ENCODE measurements at places on chromosomes 5 and 9.

DNA sequence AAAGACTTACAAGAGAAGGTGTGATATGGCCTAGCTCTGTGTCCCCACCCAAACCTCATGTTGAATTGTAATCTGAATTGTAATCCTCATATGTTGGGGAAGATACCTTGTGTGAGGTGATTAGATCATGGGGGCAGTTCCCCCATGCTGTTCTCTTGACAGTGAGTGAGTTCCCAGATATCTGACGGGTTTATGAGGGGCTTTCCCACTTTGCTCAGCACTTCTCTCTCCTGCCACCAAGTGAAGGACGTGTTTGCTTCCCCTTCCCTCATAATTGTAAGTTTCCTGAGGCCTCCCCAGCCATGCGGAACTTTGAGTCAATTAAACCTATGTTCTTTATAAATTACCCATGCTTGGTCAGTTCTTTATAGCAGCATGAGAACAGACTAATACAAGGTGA, 49.0 kb downstream of the CDO1 start:
- peaks cover 6% of the 10 kb centered on the region for H3K4me1 ChIP-seq
- H3K36me3 ChIP-seq, result no peaks in the 10 kb centered on the region
- peaks cover 26% of the 10 kb centered on the region for H3K27me3 ChIP-seq
- DNase-seq, result no peak

DNA sequence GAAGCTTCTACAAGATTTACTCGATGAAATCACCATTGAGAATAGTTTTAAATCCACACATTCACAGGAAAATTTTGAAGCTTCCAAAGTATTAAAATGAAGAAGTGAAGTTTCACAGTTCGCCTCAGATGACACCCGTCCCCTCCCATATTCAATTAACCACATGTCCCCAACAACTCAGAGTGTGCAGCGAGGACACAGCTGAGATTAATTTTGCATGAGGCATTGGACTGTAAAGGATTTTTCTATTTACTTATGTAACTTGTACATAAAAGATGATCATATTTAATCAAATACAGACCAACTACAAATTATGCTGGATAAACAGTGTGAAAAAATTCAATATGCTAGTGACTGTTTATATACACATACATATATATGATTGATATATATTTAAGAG, 84.7 kb upstream of the OLFM1 start:
- no peaks in the 10 kb centered on the region for H3K4me1 ChIP-seq
- no peaks in the 10 kb centered on the region for H3K36me3 ChIP-seq
- no peak for DNase-seq

GRCh38 chr5:7894860-7895259, 25.9 kb downstream of the MTRR start:
- H3K27ac ChIP-seq, result peak overlapping the region; percentile 5
- H3K4me1 ChIP-seq, result peaks cover 11% of the 10 kb centered on the region
- no peaks in the 10 kb centered on the region for H3K27me3 ChIP-seq
- DNase-seq, result no peak
- no peak overlapping the region for H3K4me3 ChIP-seq

GRCh38 chr9:134657666-134658377, 16.2 kb downstream of the COL5A1 start:
- peaks cover 2% of the 10 kb centered on the region for H3K36me3 ChIP-seq
- H3K4me3 ChIP-seq, result no peak overlapping the region
- H3K4me1 ChIP-seq, result no peaks in the 10 kb centered on the region
- H3K27ac ChIP-seq, result no peak overlapping the region
- DNase-seq, result no peak

DNA sequence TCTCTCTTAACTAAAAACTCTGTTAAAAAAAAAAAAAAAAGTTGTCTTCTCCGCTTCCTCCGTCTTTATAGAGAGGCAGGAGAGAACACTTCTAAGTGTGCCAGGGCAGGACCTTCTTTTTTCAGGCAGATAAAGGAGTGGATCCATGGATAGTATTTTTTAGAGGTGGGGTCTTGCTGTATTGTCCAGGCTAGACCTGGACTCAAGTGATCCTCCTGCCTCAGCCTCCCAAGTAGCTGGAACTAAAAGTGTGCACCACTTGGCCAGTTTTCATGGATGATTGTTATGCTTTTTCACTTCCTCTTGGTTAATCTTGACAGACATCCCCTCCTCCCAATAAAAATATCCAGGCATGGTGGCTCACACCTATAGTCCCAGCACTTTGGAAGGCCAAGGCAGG, 20.0 kb upstream of the GNE start:
- no peak for DNase-seq
- H3K4me3 ChIP-seq, result no peak overlapping the region
- H3K4me1 ChIP-seq, result no peaks in the 10 kb centered on the region
- no peaks in the 10 kb centered on the region for H3K27me3 ChIP-seq
- H3K27ac ChIP-seq, result no peak overlapping the region

DNA sequence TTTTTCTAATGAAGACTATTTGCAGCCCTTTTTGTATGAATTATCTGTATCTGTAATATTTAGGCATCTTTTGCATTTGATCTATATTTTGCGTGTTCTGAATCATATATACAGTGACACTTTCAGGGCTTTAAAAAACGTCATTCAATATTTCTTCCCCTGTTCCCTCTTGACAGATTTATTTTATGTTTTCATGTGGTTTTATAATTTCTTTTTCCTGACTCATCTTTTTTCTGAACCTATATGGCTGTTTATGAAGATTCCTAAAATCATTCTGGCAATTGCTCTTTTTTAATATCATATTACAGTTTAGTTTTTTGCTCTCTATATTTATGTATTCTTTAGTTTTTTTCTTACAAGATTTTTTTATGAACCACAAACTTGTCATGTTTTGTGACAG, 67.6 kb downstream of the SMARCA2 start:
- H3K4me3 ChIP-seq, result no peak overlapping the region
- no peak for DNase-seq
- peaks cover 49% of the 10 kb centered on the region for H3K36me3 ChIP-seq
- H3K27me3 ChIP-seq, result no peaks in the 10 kb centered on the region
- no peak overlapping the region for H3K27ac ChIP-seq

DNA sequence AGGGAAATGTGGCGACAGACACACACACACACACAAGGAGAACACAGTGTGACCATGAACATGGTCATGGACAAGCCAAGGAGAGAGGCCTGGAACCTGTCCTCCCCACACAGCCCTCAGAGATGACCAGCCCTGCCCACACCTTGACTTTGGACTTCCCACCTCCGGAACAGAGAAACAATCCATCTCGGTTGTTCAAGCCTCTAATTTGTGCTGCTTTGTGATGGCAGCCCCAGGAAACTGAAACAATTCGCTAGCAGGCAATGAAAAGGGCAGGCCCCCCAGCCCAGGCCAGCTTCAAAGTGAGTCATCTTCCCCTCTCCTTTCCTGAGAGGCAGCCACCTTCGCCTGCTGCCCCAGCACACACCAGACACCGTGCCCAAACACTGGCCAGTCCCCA, 47.7 kb downstream of the NSUN2 start:
- peaks cover 31% of the 10 kb centered on the region for H3K27me3 ChIP-seq
- H3K36me3 ChIP-seq, result no peaks in the 10 kb centered on the region
- H3K27ac ChIP-seq, result no peak overlapping the region
- peaks cover 3% of the 10 kb centered on the region for H3K4me1 ChIP-seq

DNA sequence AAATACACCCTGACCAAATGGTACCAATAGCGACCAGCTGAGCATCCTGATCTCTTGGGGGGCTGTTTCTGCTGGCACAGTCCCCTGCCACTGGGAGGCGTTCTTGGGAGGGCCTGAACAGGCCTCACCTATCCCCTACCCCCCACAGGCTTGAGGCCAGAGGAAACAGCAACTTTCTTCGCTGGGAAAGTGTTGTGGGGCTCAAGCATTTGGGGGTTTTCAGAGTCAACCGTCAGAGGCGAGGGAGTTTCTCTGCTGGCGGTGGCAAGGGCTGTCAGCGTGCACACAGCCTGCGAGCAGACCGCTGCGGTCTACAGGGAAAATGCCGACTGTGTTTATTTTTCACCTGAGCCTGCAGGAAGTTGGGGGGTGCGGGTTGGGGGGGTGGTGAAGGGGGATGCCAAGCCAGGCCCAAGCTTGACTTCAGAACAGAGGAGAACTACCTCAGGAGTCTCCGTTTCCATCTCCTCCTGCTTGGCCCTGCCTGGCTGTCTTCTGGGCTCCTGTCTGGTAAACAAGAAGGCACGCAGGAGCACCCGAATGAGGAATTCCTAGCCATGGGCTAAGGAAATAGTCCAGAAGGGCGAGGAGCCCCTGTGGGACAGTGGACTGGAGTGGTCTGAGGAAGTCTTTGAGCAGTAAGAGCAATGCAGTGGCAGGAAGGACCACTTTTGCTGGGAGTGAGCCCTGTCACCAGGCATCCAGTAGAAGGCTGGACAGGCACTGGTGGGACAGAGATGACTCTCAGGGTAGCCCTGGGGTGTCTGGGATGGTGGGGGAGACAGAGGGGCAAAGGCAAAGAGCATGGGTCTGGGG, 18.1 kb downstream of the TCF7 start:
- H3K27me3 ChIP-seq, result no peaks in the 10 kb centered on the region
- H3K36me3 ChIP-seq, result peaks cover 41% of the 10 kb centered on the region
- peaks cover 97% of the 10 kb centered on the region for H3K4me1 ChIP-seq
- peak overlapping the region; percentile 82 for H3K27ac ChIP-seq
- peak; percentile 95 for DNase-seq

GRCh38 chr9:126367616-126368015, 41.0 kb downstream of the MVB12B start:
- H3K4me3 ChIP-seq, result no peak overlapping the region
- no peak overlapping the region for H3K27ac ChIP-seq
- no peaks in the 10 kb centered on the region for H3K27me3 ChIP-seq
- no peak for DNase-seq

GRCh38 chr9:19577411-19577810, 168.6 kb downstream of the ACER2 start:
- no peak overlapping the region for H3K4me3 ChIP-seq
- no peaks in the 10 kb centered on the region for H3K4me1 ChIP-seq
- no peaks in the 10 kb centered on the region for H3K36me3 ChIP-seq
- peaks cover 6% of the 10 kb centered on the region for H3K27me3 ChIP-seq
- no peak overlapping the region for H3K27ac ChIP-seq

DNA sequence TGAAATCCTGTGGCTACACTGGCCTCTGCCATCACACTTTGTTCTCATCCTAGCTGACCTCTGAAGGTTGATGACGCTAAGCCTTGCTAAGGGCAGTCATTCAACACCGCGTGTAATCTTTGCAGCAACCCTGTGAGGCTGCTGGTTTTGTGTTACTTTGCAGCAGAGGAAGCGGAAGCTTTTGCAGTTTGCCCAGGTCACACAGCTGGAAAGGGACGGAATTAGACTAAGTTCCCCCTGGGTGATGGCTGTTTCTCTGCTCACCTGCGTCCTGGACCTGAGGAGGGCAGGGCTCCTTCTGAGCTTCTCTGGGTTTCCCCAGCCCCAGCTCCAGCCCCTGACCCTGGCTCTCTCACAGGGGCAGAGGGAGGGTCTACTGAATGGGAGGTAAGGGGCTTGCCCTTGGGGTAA, 7.3 kb upstream of the SLC25A51 start:
- H3K36me3 ChIP-seq, result no peaks in the 10 kb centered on the region
- H3K27me3 ChIP-seq, result no peaks in the 10 kb centered on the region
- H3K4me3 ChIP-seq, result no peak overlapping the region
- H3K4me1 ChIP-seq, result no peaks in the 10 kb centered on the region

- H3K27me3 ChIP-seq, result peaks cover 7% of the 10 kb centered on the region
- H3K4me3 ChIP-seq, result no peak overlapping the region
- no peaks in the 10 kb centered on the region for H3K4me1 ChIP-seq
- no peaks in the 10 kb centered on the region for H3K36me3 ChIP-seq
Measured at GRCh38 chr5:34551911-34552433, 104.2 kb upstream of the RAI14 start.

GRCh38 chr5:176427971-176428370, 11.6 kb upstream of the CLTB start:
- H3K36me3 ChIP-seq, result no peaks in the 10 kb centered on the region
- no peak overlapping the region for H3K27ac ChIP-seq
- no peak overlapping the region for H3K4me3 ChIP-seq
- H3K4me1 ChIP-seq, result peaks cover 9% of the 10 kb centered on the region
- no peak for DNase-seq

DNA sequence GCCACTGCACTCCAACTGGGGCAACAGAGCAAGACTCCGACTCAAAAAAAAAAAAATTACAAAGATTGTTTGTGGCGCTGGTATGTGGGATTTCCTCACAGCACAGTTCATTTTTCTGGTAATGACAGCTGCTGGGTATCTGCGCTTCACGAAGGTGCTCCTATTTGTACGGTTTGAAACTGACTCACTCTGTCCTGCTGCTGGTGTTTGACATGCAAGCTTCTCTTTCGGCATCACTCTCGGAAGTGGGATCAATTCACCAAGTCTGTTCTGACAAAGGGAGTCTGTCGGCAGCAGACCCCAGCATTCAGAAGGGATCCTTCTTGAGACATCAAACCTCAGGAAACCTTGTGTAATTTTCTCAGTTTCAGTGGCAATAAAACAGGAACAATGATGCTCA, 26.3 kb downstream of the MAML1 start:
- no peak for DNase-seq
- H3K4me3 ChIP-seq, result no peak overlapping the region
- peaks cover 4% of the 10 kb centered on the region for H3K36me3 ChIP-seq
- peaks cover 61% of the 10 kb centered on the region for H3K4me1 ChIP-seq
- no peaks in the 10 kb centered on the region for H3K27me3 ChIP-seq

- H3K4me1 ChIP-seq, result no peaks in the 10 kb centered on the region
- no peak overlapping the region for H3K27ac ChIP-seq
- no peak overlapping the region for H3K4me3 ChIP-seq
- H3K27me3 ChIP-seq, result no peaks in the 10 kb centered on the region
Measured at GRCh38 chr5:170425731-170426130, 36.6 kb upstream of the KCNMB1 start.

DNA sequence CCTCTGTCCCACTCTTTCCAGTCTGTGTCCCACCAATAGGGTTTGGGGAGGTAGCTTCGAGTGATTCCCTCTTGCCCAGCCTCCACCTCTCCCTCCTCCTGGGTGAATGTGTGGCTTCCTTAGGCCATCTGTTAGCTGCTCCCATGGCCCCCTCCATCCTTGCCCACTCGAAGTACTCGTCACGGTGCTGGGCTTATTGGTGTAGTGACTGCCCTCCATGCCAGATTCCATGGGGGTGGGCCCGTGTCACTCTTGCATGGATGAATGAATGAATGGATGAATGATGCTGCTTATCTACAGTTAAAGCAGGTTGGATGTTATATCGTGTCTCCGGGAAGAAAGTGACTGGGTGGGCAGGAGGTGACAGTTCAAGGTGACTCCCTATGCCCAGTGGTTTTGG, 19.1 kb downstream of the HMCN2 start:
- H3K27ac ChIP-seq, result no peak overlapping the region
- no peaks in the 10 kb centered on the region for H3K4me1 ChIP-seq
- peaks cover 7% of the 10 kb centered on the region for H3K27me3 ChIP-seq
- H3K4me3 ChIP-seq, result no peak overlapping the region
- no peaks in the 10 kb centered on the region for H3K36me3 ChIP-seq

Data from activated CD8-positive, alpha-beta T cell treated with anti-CD3 and anti-CD28 coated beads for 36 hours (primary cell).